ENCODE measurements at places on chromosomes 16 and 17.

- no peak for DNase-seq
Measured at GRCh38 chr16:85521552-85522307, 91.4 kb upstream of the GSE1 start.

DNA sequence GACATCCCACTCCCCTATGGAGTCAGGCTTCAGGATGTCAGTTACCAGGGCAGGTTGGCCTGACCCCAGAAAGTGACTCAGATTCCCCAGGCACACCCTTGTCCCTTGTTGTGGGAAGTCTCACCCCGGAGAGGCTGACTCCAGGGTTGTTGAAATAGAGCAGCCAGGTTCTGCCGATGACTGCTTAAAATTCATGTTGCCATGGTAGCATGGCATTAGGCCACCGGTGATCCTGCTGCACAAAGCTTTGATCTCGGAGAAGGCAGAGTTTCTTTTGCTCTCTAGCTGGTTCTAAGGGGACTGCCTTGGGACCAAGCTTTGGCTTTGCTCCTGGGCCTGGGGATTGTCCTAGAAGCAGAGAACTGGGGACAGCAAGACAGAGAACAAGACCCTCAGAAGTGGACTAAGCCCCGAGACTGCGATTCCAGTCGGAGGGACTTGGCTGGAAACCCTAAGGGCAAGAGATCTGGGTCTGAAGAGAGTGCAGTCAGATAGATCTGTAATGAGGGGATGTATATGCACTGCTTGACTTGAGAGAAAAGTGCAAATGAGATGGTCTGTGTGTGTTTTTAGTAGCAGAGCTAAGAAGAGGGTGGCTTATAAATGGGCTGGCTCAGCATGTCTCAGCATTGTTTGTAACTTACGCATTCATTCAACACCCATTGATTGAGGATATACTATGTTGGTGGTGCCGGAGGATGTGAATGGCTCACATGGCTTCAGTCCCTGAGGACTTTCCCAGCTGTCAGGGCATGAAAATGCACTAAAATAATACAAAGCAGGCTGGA is 106.9 kb downstream of the RGS9 start:
- DNase-seq, result no peak

DNA sequence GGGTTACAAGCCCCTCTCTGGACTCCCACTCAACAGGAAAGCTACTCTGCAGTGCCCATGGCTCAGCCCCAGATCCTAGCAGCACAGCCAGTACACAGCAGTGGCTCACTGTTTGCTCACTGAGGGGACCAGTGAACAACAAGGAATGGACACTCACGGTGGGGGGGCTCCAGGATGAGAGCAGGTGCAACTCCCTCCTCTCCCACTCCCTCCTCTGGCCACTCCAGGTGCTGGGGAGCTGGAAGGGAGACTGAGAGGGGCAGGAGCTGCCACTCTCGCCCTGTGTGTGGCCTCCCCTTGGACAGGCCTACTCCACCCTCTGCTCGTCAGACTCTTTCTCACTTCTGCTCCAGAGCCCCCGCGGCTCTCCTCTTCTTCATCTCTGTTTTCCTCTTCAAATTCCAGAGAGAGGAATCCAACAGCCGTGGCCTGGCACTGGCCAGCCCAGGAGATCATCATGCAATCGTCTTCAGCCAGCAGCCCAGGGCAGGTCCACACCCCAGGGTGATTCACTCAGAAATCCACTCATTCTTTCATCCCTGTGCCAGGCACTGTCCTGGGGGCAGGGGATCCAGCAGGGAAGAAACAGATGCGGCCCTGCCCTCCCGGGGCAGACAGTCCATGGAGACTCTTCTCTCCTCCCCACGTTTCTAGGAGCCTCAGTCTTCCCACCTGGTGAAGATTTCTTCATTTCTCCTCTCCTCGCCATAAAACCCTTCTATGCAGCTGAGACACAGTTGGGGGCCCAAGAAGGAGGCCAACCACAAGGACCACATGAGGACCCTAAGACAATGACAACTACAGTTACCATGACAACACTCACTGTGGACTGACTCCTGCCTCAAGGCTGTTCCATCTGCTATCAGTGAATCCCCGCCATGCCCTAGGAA is 30.7 kb downstream of the CFAP20 start:
- DNase-seq, result no peak

GRCh38 chr16:23941963-23942564 is 106.3 kb downstream of the PRKCB start:
- DNase-seq, result peak; percentile 34

Measured in NCI-H2029 treated with DMSO at 0.1 percent for 48 hours (cell line).